ENCODE measurements at places on chromosomes 5 and 9. TPM values are rescaled to one million over a fixed set of nuclear protein-coding genes. Genes with fewer than 3 reads are reported as not detected.

The GRK6 gene
- total RNA-seq = 206 TPM

The ACTBL2 gene
- total RNA-seq = not detected

The CCDC152 gene
- total RNA-seq = 2.5 TPM

The CORO2A gene
- total RNA-seq = 8.2 TPM

The ADAMTS19 gene
- total RNA-seq = not detected

The FAM219A gene
- 13.2 TPM for total RNA-seq

The BAAT gene
- total RNA-seq = not detected

All from activated CD4-positive, alpha-beta memory T cell treated with anti-CD3 and anti-CD28 coated beads, Interleukin-2, amount 10 ng/mL, durations not matched to agents 7 days and 5 days (primary cell).